ENCODE measurements at places on chromosomes 13 and 19.

GRCh38 chr13:26221399-26221720, 754 bp downstream of the RNF6 start:
- DNase-seq: no peak

DNA sequence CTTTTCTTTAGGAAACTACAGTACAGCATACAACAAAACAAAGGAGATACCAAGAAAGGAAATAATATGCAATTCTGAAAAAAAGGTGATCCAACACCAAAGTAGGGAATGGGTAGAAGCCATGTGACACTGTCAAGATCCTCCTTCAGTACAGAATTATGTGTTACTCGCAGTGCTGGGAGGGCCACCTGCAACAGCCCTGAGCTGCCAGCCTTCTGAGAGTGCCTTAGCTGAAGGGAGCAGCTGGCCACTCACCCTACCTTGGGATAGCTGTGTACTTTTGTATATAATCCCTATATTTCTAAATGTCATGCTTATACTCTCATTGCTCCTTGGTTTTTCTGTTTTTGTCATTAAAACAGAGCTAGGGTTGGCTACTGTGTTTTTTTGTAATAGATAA, 1518.2 kb upstream of the PCDH20 start:
- DNase-seq: no peak

GRCh38 chr19:7869453-7869909, 4.7 kb downstream of the PRR36 start:
- DNase-seq: no peak

DNA sequence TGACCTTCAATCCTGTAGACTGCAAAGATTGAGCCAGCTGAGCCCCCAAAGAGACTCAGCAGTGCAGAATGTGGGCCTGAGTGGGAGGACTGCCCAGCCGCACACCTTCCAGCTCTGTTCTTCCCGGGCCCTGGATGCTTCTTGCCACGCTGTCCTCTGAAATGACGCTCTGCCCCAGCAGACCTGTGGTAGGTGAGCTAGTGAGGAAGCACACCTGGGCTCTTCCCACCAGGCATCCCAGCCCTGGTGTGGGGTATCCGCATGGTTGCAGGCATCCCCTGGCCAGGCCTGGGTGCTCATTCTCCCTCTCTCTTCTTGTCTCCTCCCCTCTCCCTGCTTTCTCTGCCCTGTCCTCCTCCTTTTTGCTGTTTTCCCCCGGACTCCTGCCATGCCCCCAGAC, 9.8 kb upstream of the MZF1 start:
- DNase-seq: no peak

DNA sequence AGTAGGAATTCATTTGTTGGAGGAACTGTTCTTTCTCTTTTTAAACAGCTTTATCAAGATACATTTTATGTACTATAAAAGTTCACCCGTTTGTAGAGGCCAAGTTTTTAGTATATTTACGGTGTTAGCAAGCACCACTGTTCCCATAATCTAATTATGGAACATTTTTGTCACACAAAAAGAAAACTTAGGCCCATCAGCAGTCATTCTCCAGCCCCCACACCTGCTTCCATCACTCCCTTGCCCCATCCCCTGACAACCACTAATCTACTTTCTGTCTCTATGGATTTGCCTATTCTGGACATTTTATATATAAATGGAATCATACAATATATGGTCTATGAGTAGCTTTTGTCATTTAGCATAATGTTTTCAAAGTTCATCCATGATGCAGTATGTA, 465.0 kb downstream of the DCT start:
- no peak for DNase-seq

DNA sequence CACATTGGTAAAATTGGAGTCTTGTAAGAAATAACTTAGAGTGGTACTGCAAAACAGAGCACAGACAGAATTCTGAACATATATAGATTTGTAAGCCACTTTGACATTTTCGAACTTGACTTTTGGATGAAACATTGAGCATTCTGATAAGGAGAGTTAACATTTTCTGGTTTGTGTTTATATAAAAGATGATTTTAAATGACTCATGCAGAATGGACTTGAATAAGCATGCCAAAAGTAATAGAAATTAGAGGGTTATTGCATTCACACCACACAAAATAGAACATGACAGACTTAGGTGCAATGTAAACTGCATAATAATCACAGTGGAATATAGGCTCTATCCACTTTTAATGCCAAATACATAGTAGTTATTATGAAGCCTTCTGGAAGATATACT, 507.0 kb downstream of the DACH1 start:
- no peak for DNase-seq

GRCh38 chr13:93222976-93223375, 3.6 kb upstream of the GPC6 start:
- DNase-seq: no peak

DNA sequence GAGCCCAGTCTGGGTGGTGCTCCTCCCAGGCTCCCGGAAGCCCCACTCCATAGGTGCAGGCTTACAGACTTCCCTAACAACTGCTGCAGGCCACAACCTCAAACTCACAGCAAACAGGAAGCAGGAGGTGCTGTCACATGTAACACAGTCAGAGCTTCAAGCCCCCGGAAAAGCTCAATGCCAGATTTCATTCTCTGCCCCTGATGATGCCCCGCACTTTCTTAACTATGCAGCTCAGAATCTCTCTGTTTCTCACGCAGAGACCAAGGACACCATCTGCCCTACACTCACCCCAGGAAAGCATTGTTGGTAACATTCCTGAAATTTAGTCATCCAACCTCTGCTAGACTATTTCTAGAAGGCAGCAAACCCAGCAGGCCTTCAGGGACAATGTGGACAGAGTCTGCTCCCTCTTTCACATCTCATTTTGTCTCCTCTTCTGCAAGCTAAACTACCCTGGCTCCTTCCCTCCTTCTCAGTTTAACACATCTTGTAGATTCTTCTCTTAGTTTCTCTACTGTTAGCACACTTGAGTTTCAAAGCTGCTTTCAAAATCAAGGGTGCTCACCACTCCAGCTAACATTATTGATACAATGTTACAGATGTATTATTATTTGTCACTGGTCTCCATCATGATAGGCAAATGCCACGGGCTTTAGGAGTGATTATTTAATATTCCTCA, 162.5 kb downstream of the KCTD12 start:
- DNase-seq: no peak

- no peak for DNase-seq
These were observed 35.7 kb downstream of the TMEM255B start for GRCh38 chr13:113794764-113795173.

DNA sequence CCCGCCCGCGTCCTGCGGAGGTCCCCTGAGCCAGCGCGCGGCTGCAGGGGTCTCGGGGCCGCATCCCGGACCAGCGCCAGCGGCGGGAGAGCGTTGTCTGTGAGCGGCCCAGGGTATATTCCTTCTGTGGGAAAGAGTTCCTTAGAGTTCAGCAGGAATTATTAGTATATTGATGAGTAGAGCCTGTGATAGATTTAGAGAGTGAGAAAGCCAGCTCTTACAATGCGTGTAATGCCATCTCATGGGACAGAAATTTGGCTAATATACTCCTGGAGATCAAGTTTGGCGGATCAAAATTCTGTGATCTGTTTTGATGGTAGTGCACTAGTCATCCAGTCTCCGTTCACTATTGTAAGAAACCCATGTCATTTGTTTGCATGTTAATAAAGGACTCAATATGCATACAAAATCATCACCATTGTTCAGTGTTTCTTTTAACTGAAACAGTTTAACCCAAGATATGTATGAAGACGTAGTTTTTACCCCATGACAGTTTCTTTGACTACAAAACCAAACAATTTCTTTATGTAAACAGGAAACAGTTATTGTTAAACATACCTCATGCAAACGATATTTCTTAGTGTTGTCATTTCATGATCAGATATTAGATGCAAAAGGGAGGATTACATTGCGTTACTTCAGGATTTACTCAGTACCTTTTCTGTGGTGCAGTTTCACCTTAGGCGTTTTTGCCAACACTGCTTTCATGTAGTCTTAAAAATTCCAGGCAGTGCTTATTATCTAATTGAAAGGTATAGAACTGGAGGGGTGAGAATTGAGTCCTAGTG, 9.9 kb downstream of the TNFRSF19 start:
- DNase-seq: no peak

DNA sequence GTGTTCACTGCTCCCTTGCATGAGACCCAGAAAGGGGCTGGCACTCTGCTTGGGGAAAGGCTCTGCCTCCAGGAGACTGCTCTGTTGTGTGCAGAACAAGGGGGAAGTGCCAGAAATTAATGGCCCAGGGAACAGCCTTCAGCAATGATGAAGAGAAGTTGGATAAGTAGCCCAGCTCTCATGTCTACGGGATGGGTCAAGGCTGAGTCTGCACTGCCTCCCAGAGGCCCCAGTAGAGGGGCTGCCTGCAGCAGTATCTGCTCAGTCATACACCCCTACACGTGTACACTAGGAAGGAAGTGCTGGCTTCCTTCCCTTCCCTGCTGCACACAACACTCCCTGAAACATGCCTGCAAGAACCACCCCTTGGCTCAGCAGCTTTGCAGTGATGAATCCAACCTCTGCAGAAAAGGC, 54.6 kb upstream of the URI1 start:
- no peak for DNase-seq

GRCh38 chr19:16252459-16253205, 54.9 kb downstream of the AP1M1 start:
- DNase-seq: no peak

- DNase-seq: no peak
These were observed 29.9 kb downstream of the NLRP13 start for GRCh38 chr19:55902080-55902751.

GRCh38 chr13:91347996-91348905, 764 bp downstream of the MIR17HG start:
- DNase-seq: no peak

GRCh38 chr19:37505958-37506386, 767 bp upstream of the ZNF793 start:
- no peak for DNase-seq

DNA sequence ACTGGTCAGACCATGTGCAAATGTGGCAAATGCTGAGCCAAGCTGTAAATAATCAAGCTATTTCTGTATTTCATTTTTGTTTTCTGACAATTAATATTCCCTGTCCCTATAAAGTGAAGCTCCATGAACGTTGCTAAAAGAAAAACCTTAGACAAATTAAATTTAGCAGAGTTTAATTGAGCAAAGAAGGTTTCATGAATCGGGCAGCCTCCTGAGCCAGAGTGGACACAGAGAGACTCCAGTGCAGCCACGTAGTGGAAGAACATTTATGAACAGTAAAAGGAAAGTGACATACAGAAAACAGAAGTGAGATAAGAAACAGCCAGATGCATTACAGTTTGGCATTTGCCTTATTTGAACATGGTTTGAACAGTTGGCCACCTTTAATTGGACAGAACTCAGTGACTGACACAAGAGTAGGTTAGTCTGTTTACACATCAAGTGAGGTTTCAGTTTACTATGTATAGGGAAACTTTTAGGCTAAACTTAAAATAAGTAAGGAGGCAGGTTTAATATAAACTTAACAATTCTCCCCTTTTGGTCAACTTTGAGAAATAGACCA, 69.7 kb downstream of the UFM1 start:
- no peak for DNase-seq

DNA sequence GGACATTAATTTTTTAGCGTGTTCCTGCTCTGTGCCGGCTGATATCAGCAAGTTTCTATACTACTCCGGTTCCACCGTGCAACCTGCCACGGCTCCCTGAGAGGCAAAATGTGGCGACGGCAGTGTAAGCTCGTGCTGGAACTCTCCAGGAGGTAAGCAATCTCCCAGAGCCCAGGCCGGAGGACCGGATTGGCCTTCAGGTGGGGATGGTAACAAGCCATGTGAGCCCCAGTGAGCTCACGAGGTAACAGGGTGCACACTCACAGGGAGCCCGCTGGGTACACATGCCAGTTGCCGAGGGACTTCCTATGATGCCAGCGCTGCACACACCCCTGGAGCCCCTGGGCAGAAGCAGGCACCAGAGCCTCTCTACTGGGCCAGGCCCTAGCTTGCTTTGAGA, 38.5 kb downstream of the NAXD start:
- DNase-seq: no peak

GRCh38 chr19:31578326-31578725, 229.1 kb upstream of the TSHZ3 start:
- no peak for DNase-seq

DNA sequence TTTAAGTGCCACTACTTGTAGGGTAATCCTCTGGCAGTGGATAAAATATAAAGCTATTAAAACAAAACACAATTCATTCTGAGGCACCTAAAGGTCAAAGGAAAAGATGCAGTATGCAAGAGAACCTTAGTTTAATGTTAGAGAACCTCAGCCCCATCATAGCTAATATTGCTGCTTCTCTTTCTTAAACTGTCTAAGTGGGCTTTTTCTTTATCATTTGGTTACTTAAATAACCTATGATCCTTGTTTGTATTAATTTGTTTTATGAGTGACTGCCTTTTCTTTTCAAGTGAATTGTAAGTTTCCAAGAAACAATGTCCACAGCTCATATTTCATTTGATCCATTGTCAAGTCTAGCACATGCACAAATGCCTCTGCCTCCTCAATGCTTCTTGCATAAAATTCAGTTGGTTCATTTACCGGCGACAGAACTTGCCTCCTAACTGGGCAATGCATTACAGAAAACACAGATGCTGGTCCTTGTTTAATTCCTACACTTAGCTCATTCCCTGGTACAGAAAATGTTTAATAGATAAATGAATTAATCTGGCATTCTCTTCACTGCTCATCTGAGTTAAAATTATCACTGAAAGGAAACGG, 1049.8 kb downstream of the OLFM4 start:
- DNase-seq: no peak

DNA sequence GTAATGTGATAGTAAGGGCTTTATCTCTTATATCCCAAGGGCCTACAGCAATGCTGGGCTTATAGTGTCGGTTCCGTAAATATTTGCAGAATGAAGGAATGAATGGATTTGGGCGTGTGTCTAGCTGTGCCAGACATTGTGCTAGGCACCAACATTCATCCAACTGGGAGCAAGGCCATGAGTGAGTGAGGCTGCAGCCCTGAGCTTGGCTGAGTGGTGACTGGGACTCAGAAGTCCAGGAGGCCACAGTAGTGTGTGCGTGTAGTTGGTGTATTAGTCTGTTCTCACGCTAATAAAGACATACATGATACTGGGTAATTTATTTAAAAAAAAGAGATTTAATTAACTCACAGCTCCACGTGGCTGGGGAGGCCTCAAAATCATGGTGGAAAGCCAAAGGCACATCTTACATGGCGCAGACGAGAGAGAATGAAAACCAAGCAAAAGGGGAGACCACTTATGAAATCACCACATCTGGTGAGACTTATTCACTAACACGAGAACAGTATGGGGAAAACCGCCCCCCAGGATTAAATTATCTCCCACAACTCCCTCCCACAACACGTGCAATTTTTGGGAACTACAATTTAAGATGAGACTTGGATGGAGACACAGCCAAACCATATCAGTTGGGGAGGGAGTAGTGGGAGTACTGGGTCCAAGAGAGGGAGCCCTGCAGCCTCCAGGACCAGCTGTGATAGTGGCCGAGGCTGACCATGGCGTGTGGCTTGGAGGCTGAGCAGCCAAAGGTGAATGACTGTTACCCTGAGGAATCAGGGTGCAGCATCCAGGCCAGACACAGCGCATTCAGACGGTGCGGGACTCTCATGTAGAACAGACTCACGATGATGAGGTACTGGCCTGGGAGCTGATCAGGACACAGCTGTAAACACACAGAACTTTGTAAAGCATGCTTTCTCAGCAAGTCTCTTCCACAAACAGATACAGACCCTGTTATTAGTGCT, 104.6 kb downstream of the TEX26 start:
- DNase-seq: no peak

- DNase-seq: no peak
These were observed 207.9 kb upstream of the CSNK1A1L start for GRCh38 chr13:37313372-37313771.

All from esophagus squamous epithelium (tissue), 5 donors.